ENCODE measurements at places on chromosomes 1 and 21.

- peak; percentile 78 for DNase-seq
Measured at GRCh38 chr1:154998818-154999570, 3.6 kb upstream of the ZBTB7B start.

DNA sequence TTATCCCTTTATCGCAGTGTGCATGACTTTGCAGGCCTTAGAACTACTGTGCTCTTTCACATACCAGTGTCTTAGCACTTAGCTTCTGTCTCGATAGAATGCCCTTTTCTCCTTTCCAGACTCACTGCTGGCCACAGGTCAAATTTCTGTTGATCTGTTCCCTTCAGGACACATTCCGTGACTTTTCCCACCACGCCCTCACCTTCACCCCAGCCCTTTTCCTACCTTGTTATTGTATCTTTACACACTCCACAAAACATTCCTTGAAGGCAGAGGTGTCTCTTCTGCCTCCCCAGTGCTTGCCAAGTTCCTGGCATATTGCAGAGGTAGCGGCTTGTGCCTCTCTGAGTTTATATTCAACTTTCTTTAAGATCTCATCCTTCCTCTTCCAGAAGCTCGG lies 3.7 kb upstream of the IGSF9 start:
- no peak for DNase-seq

DNA sequence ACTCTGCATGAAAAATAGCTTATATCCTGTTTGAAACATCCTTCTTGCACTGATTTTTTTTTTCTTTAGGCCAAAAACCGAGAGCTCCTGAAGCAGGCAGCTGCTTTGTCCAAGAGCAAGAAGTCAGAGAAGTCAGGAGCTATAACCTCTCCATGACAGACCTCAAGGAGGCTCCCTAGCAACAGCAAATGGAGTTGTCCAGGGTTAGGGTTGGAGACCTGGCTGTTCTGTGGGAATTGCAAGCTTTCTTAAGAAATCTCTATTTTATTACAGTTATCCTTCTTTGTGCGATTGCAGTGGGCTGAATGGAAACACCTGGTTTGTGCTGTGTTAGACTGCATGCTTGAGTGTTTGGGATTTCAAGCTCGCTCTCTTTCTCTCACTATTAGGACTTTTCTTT lies 12.6 kb upstream of the STX12 start:
- DNase-seq, result no peak

DNA sequence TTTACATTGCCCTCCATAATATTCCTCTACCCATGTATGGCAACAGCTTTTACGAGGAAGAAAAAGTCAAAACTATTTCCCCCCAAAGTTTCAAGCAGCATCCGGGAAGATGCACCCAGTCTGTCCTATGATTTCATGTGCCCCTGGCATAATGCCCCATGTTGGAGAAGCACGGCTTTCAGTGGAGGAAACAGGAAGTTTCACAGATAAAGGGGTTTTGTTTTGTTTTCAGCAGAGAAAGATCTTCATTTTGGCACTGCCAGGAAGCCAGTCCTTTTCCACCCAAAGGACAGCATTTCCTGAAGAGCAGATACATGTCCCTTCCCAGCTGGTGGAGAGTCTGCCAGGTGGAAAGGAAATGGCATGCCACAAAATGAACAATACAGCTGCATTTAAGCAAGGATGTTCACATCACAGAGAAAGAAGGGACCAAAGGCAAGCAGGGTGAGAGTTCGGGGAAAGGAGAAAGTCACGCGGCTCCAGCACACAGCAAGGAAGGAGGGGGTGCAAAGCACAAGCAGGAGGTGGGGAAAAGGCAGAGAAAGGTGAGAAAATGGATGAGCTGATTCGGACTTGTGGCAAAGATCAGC lies 95.3 kb upstream of the HIVEP3 start:
- no peak for DNase-seq

DNA sequence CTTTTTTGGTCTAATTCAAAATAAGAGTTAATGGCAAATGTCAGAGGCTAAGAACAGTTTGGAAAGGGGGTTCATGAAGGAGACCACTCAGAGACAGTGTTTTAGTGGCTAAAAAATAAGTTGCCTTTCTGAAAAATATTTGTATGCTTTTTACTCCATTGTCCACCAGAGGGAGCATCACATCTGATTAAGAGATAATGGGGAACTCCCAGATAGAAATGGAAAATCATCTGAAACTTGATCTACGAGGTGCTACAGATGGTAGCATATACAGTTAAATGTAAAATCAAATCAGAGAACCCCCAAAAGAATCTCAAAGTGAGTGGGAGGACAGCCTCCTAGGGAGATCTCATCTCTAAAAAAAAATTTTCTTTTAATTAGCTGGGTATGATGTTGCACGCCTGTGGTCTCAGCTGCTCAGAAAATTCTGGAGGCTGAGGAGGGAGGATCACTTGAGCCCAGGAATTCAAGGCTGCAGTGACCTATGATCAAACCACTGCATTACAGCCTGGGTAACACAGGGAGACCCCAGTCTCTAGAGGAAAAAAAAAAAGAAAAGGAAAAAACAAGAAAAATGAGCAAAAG lies 9.7 kb downstream of the SMYD3 start:
- peak; percentile 78 for DNase-seq

DNA sequence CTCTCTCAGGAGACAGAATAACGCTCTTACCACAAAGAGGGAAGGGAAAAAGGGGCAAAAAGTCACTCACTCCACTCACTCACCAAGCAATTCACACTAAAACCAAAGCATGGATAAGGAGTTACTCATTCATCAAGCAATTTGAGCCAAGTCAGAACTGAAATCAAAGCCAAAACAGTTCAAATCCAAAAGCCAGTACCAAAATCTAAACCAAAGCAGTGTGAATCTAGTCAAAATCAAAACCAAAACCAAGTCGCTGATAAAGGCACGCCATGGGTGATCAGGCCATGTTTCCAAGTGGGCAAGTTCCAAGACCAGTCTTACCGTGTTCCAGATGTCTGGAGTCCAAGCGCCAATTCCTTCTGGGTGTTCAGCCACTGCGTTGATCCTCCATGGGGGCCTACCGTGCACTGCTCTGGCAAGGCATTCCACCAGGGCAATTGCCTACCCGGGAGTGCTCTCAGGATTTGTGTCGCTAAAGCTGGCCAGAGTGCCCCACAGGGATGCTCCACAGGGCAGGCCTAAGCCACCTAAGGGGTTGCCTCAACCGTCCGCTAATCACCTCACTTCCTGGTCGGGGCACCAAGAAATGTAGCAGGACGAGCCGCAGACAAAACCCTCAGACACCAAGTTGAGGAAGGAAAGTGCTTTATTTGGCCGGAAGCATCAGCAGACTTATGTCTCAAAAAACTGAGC lies 142.3 kb downstream of the TRIM33 start:
- DNase-seq, result no peak

GRCh38 chr1:208088319-208088718 lies 155.9 kb downstream of the PLXNA2 start:
- no peak for DNase-seq

- DNase-seq, result no peak
Measured at GRCh38 chr1:37171691-37172090, 137.4 kb upstream of the GRIK3 start.

- no peak for DNase-seq
Measured at GRCh38 chr1:32898056-32898455, 3.1 kb downstream of the TMEM54 start.

DNA sequence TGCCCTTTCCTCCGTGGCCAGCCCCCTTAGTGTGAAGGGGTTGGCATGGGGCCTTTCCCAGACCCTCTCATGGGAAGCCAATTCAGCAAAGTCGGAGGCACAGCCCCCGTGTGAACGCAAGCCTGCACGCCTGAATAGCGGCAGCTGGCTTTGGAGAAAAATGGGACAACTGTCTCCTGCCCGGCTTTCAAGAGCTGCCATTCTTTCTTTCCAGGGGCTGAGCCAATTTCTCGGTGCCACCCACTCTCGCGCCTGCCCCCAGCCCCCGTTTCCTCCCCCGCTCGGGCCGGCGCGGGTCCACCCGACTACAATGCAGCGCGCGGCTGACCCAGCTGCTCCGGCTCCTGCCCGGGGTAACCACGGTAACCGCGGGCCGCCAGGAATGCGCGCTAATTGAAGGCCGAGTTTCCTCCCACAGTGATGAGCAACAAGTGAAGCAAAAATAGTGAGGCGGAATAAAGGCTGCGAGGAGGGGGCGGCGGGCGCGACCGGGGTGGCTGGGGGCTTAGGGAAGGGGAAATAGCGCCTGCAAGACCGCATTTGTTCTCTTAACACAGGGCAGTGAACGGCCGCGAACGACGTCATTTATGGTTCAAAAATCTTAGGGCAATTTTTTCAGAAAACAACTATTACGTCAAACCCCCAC lies 27.8 kb downstream of the ILDR2 start:
- DNase-seq, result no peak

Measured in hematopoietic multipotent progenitor cell treated with erythropoietin and hydrocortisone succinate and interleukin-3 and kit ligand, for 15 days (in vitro differentiated cells).